NCI-H2081 treated with DMSO at 0.1 percent for 48 hours (cell line): ENCODE measurements at places on chromosomes 4 and X.

DNA sequence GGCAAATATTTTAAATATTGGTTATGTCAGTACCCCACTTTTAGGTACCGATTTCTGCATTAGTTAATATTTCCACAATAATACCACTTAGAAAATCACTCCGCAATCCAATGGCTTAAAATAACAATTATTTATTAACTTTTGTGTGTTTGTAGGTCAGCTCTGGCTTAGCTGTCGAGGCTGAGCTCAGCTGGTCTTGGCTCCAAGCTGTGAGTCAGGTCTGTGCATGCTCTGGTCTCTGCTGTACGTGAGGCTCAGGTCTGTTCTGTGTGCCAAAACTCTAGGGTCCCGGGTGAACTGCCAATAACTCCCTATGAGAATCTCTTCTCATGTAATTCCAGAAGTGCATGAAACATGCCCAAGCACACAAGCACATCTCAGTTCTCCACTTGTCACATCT, 245.8 kb upstream of the GK2 start:
- DNase-seq: no peak

- no peak for DNase-seq
Measured at GRCh38 chrX:41889317-41890025, 33.9 kb downstream of the CASK start.

DNA sequence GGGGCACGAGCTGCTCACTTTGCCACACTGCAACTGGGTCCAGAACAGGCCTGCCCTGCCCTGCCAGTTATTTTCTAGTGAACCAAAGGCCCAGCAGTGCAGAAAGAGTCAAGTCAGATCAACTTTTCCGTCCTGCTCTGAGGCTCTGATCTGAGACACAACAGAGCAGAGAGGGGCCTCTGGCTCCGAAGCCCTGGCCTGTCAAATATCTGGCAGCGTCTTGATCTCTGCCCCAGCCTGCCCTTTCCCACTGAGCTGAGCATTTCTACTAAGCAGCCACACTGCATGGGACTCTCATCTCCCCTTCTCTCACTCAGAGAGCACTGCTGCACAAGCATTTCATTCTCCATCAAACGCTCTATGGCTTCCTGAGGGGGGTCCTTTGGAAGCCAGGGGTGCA, 11.8 kb downstream of the IGFBP7 start:
- no peak for DNase-seq

GRCh38 chr4:97548186-97548585, 595.1 kb downstream of the STPG2 start:
- DNase-seq: no peak

GRCh38 chr4:12689457-12689856, 794.7 kb downstream of the RAB28 start:
- no peak for DNase-seq

GRCh38 chr4:161287678-161288352, 876.0 kb downstream of the FSTL5 start:
- DNase-seq: no peak

DNA sequence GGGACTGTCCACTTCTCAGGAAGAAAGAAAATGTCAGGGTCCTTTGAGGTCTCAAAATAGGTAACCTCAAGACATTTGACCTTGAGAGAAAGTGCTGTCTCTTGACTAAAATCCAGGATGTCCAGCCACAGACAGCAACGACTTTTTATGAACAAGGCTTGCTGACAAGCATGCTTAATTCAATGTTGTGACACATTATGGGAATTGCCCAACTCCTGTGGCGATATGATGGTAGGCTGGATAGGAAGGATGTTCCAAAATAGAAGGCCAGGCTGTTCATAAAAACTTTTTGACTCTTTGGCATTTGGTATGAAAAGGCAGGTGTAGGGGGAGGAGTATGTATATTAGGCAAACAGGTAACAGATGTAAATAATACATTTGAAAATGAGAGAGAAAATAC, 50.8 kb upstream of the EDNRA start:
- DNase-seq: no peak

- DNase-seq: no peak
Measured at GRCh38 chr4:692771-693554, 4.0 kb upstream of the SLC49A3 start.

- no peak for DNase-seq
Measured at GRCh38 chr4:53315300-53315699, 50.6 kb downstream of the SCFD2 start.

- no peak for DNase-seq
Measured at GRCh38 chr4:186633844-186634243, 78.5 kb upstream of the MTNR1A start.

DNA sequence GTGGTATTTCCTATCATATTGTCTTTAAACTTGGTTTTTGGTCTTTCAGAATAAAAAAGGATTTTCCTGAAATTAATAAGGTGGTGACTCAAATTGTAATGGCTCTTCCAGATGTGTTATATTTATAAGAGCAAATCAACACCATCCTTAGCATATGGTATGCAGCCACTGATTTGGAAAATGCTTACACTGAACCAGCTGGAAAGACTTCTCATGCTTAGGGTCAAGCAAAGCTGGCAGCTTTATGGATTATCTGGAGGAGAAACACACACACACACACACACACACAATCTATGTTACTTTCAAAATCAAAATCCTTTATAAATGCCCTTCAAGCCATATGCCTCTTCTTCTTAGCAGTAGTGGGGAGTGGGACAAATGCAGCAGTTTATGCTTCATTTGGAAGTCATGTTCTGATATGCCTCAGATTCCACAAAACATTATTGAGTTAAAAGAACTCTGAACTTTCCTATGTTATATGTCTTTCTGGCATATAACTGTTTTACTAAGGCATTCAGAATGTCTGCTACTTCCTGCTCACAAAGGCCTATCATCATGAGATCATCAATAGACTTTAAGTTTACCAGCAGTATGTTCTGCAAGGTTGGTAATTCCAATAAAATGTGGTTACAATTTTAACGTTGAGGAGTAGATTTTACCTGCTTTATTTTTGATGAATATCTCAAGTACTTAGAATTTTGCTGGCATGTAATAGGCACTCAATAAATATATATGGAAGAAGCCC, 72.9 kb upstream of the PRDM5 start:
- DNase-seq: no peak

DNA sequence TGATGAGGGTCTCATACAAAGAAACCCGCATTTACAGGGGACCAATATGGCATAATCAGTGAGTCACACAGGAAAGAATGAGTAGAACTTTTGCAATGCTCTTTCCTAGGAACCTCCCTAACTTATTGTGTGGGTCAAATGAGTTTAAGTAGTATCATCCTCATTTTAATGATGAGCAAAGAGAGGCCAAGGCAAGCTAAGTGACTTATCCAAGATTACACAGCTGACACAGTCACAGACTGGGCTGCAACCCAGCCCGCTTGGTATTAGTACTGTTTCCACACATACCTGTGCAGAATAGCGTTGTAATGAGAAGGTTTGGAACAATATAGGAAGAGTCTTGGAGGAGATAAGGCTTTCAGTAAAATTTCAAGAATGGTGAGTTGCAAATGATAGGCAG, 91.0 kb upstream of the PPP1R2C start:
- no peak for DNase-seq

DNA sequence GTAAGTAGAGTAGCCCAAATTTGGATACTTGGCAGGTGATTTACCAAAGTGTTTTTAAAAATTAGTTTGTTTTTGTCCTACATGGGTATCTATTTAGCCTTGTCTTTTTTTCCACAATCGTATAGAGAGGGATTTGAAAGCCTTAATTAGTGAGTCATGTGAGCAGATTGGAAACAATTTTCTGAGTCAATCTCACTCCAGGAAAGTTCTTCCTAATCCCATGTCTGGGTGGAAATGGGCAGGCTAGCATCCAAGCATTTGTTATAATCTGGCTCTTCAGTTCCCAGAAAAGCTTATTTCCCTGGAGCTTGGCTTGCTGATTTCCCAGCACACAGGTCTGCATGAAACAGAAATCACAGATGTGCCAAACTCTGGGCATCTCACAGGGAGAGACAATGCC, 426.9 kb upstream of the BOD1L1 start:
- DNase-seq: no peak

DNA sequence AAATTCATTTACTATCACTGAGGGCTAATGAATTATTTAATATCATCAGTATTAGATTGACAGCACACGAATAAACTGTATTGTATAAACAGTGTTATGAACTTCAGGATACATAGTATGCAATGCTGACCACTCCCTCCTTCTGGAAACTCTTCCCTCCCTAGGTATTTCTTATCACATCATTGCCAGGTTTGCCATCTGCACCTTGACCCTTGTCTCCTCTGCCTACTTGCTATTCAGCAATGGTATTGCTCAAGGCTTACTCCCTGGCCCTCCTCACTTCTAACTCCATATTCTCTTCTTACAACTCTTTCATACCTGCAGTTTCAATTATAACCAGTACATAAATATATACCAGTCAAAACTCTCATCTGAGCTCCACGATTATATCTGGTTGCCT, 38.9 kb downstream of the ATP8A1 start:
- no peak for DNase-seq

- no peak for DNase-seq
Measured at GRCh38 chrX:18151649-18152048, 69.0 kb downstream of the BEND2 start.

DNA sequence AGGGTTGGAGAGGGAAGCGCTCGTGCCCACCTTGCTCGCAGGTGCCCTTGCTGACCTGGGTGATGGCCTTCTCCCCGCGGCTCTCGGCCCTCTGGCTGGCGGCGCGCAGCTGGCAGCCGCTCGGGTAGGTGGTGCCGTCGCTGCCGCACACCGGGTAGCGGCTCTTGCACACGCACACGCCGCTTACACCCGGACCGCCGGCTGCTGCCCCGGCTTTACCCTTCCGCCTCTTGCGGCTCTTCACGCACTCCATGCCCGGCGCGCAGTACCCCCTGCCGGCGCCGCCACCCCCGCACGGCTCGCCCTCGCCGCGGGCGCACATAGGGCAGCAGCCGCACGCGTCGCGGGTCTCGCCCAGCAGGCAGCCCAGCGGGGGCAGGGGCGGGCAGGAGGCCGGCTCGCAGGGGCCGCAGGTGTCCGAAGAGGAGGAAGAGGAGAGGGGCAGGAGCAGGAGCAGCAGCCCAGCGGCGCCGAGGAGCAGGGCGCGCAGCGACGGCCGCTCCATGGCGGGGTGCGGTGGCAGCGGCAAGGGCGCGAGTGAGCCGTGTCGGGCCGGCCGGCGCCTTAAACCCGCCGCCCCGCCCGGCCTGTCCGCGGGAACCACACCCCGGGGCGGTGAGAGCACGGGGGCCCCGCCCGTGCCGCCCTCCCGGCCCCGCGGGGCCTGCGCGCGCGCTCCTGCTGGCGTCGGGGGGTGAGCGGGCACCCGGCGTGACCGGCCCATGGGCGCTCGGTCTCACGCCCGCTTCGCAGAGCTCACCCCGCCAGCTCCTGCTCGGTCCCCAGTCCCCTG, at the start of gene IGFBP7:
IGFBP7 (minus strand) TSS at position 539 of the 793 bp plus-strand sequence; CDS start at position 505, 34 bp downstream.
- no peak for DNase-seq

DNA sequence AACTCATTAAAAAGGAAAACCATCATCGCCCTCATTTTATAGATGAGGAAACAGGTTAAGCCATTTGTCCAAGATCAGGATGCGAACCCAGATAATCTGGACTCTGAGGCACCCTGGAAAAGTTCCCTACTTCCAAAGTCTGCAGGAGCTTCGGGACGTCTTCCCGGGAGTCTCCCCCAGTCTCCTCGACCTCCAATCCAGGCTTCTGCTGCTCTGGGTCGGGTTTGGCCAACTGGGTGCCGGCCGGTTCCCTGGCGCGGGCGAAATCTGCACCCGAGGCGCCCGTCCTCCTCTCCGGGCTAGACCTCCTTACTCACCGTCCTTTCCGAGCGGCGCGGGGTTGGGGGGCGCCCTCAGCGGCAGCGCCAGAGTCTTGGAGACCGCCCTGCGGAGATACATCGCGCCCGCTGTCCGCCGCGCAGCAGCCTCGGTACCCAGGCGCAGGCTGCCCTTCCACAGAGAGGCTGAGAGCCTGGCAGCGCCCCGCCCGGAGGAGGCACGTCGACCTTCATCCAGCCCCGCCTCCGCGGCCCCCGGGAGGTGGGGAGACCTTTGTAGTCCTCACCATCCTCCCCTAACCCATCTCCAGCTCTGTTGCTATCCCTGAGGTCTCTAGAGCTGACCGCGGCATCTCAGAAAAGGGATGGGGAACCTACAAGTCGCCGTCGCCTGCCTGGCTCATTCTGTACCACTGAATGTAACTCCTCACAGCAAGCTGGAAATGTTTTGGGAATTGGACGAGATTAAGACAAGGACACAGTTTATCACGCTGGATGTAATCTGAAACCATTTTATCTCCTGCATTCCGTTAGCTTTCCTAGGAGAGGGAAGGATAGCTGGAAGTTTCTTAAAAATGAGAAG, at the start of gene MGARP:
MGARP (minus strand) TSS at position 466 of the 861 bp plus-strand sequence; CDS start at position 399, 67 bp downstream.
- DNase-seq: no peak

DNA sequence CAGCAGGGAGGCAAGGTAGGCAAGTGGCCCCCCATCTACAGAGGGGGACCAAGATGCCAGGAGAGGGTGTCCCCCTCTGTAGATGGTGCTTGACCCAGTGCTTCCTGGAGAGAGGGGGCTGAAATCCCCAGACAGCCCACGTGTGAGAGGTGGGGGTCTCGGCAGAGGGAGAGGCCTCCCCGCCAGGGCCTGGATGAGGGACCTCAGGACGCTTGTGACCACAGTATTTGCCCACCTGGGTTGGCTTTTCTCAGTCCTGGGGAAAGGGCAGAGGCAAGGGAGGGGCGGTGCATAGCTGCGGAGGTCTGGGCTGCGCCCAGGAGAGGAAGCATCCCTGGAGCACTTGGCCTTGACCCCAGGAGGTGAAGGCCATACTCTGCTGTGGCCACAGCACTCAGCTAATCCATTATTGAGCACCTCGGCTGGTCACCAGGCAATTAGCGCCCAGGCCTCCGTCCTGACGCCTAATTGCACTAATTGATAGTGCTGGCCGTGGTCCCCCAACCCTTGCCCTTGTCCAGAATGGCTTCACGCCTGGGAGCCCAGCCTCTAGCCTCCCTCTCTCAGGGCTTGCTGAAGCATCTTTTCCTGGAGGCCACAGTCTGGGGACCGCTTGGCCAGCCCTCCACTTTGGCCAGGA, 30.7 kb downstream of the HMX1 start:
- DNase-seq: no peak

- no peak for DNase-seq
Measured at GRCh38 chrX:46202733-46203514, 342.3 kb downstream of the ZNF674 start.

DNA sequence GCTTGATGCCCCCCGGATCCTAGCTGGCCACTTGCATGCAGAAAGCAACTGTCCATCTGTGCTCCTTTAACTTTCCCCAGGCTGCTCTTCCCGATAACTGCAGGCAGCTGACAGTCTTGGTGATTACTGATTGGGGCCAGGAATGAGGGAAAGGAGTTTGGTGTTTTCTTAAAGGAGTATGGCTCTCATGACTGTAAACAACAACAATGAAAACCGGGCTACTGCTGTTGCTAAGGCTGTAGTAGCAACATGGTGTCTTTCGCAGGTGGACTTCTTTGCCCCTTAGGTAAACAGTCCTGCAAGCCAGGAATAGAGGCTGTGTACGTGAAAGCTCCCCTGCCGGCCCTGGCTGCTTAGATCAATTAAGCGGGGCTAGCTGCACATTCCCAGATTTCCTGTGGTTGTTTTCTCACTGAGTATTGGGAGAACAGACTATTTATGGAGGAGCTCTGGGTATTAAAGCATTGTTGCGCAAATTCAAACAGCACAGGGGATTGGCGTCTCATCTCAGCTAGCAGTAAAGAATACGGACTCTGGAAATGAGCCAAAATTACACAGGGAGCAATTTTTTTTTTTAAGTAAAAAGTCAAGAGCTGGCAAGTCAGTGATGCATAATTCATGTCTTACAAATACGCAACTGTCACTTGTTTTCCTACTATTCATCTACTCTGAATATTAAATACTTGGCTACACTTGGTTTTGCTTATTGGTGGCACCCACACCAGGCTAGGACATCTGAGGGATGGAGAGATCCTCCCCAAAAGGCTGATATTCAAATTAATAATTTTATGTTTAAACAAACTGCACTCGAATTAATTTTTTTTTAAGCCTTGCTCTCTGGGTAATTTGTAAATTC, 61.6 kb upstream of the NAP1L5 start:
- DNase-seq: no peak
